ENCODE measurements at places on chromosomes 5 and 9. TPM values are rescaled to one million over a fixed set of nuclear protein-coding genes. Genes with fewer than 3 reads are reported as not detected.
A peak's percentile ranks its signal among the peaks of the same experiment; 100 is the strongest.

PCDHGB7 gene
- total RNA-seq = 45.2 TPM

DNA sequence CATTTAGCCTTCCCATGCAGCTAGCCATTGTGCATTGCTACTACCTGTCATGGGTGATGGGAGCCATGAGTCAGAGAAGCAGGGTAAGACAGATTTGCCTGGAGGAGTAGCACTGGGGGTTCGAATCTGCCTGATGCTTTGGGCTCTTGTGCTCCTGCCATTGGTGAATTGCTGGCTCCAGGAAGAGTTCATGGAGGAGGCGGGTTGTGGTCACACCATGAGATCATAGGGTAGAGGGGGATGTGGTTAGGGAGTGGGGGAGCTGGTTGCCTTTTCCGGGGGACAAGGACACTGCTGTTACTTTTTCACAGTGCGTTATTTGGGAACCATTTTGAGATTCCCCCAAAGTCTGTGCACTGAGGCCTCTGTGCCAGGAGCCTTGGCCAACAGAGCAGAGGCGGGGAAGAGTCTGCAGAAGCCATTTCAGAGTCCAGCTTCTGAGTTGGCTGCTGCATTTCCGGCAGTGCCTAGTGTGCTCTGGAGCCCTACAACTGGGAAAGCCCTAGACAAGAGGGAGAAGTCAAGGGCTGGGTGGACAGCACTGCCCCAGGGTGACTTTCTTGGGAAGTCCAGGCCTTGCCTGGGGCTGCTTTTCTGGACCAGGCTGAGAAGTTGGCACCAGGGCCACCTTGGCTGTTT, 6.2 kb downstream of the ANGPTL2 start:
- no peak overlapping the region for H3K4me3 ChIP-seq
- H3K27me3 ChIP-seq = peaks cover 4% of the 10 kb centered on the region
- no peak for DNase-seq
- no peak overlapping the region for H3K27ac ChIP-seq

DNA sequence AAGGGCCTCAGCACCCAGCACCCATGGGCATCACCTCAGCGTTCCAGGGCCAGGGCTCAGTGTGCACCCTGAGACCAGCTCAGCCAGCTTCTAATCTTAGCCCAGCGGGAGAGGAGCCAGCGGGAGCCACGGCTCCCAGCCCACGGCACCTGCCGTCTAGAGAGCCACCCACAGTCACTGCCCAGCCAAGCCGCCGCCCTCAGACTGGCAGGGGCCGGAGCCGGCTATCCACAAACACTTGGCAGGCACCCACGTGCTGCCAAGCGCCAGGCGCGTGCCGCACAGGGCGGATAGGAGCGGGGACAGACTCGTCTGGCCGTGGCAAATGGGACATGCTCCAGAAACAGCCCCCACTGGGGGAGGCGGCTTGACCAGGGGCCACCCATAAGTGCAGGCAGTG, 18.6 kb downstream of the BRD3 start:
- no peak overlapping the region for H3K4me3 ChIP-seq
- peaks cover 26% of the 10 kb centered on the region for H3K36me3 ChIP-seq
- peaks cover 3% of the 10 kb centered on the region for H3K27me3 ChIP-seq
- H3K27ac ChIP-seq = no peak overlapping the region
- DNase-seq = no peak

- no peaks in the 10 kb centered on the region for H3K36me3 ChIP-seq
- DNase-seq = no peak
- no peak overlapping the region for H3K27ac ChIP-seq
- peaks cover 42% of the 10 kb centered on the region for H3K4me1 ChIP-seq
- peaks cover 1% of the 10 kb centered on the region for H3K27me3 ChIP-seq
- H3K4me3 ChIP-seq = no peak overlapping the region
These were observed 60.5 kb upstream of the C5orf46 start for GRCh38 chr5:147966829-147967228.

TMEM171 gene
- total RNA-seq = not detected

GRCh38 chr5:33425314-33425713, 15.5 kb upstream of the TARS1 start:
- no peaks in the 10 kb centered on the region for H3K27me3 ChIP-seq
- no peak for DNase-seq
- H3K27ac ChIP-seq = no peak overlapping the region
- peaks cover 3% of the 10 kb centered on the region for H3K4me1 ChIP-seq
- peaks cover 3% of the 10 kb centered on the region for H3K36me3 ChIP-seq
- H3K4me3 ChIP-seq = no peak overlapping the region

DNA sequence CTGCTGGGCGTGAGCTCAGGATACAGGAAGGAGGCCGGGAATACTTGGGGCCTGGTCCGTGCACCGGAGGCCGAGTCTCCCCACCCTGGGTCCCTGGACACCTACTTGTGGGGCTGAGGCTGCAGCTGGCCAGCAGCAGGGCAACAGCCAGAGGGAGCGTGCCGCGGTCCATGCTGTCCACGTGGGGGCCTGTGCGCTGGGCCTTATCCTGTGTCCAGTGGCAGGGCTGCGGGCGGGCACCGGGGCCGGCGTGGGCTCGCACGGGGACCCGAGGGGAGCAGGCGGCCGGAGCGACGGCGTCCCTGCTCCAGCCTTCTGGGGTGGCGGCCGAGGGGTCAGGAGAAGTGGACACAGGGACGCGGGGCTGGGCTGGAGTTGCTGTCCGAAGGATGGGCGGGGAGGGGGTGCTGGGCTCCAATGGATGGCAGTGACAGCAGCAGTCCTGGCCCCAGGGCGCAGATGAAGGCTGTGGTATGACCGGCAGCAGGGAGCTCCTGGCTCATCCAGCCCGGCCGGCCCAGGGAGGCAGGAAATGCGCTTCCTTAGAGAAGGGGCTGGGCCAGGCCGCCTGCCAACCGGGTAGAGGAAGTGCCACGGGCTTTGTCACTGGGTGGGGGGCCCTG, at the start of gene ENG:
TSS of gene ENG (minus strand) at position 475 of the 623 bp plus-strand sequence. CDS start at position 172, 303 bp downstream.
- H3K27me3 ChIP-seq = peaks cover 6% of the 10 kb centered on the region
- H3K4me1 ChIP-seq = peaks cover 49% of the 10 kb centered on the region
- H3K4me3 ChIP-seq = peak within 1 kb of the TSS; percentile 88
- H3K27ac ChIP-seq = peak within 1 kb of the TSS; percentile 84

GRCh38 chr5:145350513-145350912, 484.6 kb downstream of the PRELID2 start:
- no peak for DNase-seq
- H3K27ac ChIP-seq = no peak overlapping the region
- H3K4me1 ChIP-seq = no peaks in the 10 kb centered on the region
- peaks cover 1% of the 10 kb centered on the region for H3K27me3 ChIP-seq
- no peak overlapping the region for H3K4me3 ChIP-seq

DNA sequence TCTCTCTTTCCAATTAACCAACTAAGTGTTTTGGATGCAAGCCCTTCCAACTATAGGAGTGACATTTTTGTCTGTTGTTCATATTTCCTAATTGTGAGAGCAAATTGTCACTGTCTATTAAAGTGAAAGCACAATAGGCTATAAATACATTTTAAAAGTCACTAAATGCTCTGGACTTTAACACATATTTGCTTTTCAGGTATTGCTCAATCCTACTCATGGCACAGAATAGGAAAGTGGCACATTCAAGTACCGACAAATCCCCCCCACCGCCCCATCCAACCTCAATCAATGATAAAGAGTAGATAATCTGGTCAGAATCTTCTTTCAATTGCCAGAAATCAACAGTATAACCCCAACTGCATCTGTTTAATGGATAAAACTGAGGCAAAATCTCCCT, 419.8 kb downstream of the PLK2 start:
- no peak overlapping the region for H3K4me3 ChIP-seq
- no peak for DNase-seq
- no peaks in the 10 kb centered on the region for H3K36me3 ChIP-seq
- no peak overlapping the region for H3K27ac ChIP-seq
